ENCODE measurements at places on chromosomes 3 and 15.

DNA sequence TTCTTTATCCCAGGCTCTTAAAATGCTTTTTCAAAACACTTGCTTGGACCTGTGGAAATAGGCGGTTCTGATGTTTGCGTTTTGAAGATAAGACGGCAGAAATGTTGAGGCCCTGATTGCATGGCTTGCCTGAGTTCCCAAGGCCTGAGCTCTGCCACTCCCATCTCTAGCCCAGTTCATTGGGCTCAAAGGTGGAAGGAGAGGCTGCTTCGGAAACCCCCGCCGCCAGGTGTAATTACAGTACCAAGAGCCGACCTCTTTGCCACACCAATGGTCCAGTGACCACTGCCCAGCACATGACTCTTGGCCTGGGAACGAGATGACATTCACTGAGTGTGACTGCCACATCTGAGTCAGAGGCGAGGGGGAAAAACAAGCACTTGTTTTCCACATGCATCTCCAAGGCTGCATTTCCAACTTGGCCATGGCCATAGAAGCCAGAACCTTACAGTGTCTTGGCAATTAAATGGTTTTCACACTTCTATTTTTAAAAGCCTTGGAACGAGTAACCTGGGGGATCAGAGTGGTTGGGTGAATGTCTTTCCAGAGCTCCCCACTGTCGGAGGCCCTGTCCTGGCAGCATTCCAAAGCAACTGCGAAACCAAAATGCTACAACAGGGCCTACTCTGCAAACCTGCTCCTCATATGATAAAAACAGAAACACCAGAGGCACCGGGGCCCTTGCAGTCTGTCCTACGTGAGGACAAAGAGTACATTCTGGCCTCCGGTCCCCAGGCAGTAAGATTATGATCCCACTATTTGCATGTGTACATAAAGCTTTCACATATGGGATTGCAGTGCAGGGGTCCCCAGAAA is 63.8 kb upstream of the CGNL1 start:
- DNase-seq: no peak

- DNase-seq: no peak
Measured at GRCh38 chr3:188605905-188606304, 451.9 kb downstream of the LPP start.

- peak; percentile 65 for DNase-seq
Measured at GRCh38 chr15:75069301-75069925, 46.0 kb downstream of the PPCDC start.

DNA sequence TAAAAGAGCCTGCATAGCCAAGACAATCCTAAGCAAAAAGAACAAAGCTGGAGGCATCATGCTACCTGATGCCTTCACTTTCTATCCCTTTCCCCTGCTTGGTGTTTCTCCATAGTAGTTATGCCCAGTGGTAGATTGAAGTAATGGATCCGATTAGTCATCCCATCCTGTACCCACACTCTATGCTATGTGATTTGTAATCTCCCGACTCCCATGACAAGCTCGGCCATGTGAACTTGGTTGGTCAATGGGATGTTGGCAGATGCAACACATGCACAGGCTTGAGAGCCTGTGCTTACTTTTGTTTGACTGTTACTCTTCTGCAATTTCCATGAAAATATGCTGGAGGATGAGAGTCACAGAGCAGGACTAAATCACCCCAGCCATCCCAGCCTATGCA is 334.9 kb upstream of the DPH6 start:
- no peak for DNase-seq

DNA sequence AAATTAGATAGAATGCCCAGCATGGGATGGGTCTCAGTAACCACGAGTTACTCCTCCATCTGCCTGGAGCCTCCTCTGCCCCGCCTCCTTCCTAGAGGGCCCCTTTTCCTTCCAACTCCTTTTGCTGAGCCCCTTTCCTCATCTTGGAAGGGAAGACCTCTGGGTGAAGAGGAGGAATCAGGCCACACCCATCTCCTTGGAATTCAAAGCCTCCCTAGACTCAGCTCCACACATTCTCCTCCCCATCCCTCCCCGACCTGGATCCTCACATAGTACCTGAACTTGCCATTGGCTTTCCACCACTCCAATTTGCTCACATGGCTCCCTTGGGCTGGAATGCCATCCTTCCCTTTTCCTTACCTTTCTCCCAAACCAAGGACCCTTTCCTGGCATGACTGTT is 128.8 kb downstream of the SMAD6 start:
- no peak for DNase-seq

GRCh38 chr3:146469150-146470017 is at the start of gene PLSCR2:
Gene PLSCR2, minus strand, starts transcription at chr3:146469561. Its CDS starts 9,657 bp downstream, at chr3:146459904.
- DNase-seq: no peak

- DNase-seq: no peak
Measured at GRCh38 chr3:130841357-130841756, 52.5 kb upstream of the ATP2C1 start.

DNA sequence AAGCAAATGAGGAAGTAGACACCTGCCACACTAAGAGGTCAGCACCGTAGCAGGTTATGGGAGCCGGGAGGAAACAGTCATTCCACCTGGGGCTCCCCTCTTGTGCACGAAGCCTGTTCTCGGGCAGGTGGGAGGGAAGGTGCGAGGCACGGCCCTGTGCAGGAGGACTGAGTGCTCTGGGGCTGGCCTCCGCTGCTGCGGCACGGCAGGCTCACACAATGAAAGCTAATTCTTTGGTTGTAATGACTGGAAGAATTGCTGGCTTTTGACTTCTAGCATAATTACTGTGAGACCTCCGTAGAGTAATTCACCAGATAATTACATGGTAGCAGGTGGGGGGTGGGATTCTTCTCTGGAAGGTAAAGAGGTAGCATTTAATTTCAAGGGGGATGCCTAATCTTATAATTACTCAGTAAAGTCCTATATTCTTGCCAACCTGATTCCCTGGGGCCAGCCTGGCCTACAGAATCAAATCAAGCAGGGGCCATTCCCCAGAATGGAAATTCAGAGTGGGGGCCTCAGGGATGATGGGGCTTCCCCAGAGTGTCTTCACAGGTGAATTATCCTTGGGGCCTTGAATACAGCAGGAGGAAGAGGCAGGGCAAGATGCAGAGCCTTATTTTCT is 129.1 kb downstream of the TPRA1 start:
- no peak for DNase-seq

- no peak for DNase-seq
Measured at GRCh38 chr15:70870051-70870450, 16.1 kb upstream of the LARP6 start.

GRCh38 chr3:14274999-14275961 is 96.7 kb downstream of the LSM3 start:
- no peak for DNase-seq

DNA sequence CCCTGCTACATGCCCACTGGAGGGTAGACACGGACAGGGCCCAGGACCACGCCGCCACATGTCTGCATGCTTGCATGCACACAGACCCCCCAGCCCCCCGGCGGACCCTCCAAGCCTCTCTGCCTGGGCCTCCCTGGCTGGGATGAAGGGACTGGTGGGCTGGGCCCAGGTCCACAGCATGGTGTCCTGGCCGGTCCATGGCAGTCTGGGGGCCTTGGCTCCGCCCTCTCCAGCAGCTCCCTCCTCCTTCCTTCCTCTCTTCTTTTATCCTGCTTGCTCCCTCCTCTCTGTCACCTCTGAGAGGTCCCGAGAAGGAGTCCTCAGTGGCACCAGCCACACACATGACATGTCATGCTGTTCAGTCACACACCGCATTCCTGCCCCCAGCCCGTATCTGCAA is 24.5 kb downstream of the DUSP7 start:
- DNase-seq: no peak

GRCh38 chr15:40714144-40714543 is 19.2 kb downstream of the RAD51 start:
- DNase-seq: no peak
